ENCODE measurements at places on chromosomes 1 and 21.

DNA sequence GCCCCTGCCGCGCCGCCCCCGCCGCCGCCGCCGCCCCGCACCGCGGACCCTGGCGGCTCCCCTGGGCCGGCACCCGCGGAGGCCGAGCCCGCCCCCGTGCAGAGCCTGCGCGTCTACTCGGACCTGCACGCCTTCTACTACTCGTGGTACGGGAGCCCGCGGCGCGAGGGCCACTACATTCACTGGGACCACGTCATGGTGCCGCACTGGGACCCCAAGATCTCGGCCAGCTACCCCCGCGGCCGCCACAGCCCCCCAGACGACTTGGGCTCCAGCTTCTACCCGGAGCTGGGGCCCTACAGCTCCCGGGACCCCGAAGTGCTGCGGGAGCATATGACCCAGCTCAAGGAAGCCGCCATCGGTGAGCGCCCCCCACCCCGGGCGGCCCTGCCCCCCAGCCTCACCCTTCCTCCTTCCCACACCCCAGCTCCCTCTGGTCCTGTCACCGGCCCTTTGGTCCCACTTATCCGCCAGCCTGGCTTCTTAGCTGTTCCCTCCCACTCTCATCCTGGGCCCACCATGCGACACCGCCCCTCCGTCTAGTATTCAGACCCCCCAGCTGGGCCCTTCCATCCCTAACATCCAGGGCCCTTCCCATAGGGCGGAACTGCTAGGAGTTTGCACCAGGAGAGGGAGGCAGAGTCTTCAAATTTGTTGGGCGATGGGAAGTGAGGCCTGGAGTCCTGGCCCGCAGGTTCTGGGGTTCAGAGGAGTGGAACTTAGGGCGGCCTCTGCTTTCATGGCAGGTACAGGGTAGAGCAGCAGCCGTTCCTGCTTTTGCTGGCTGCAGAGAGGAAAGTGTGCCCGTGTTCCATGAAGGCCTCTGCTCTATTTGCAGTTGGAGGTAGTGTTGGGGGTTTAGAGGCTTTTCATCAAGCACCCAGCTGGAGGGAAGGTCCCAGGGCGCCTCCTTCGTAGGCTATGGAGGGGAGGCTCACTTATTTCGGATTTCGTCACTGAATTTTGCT, 1.0 kb downstream of the MANEAL start:
- DNase-seq = peak; percentile 6

DNA sequence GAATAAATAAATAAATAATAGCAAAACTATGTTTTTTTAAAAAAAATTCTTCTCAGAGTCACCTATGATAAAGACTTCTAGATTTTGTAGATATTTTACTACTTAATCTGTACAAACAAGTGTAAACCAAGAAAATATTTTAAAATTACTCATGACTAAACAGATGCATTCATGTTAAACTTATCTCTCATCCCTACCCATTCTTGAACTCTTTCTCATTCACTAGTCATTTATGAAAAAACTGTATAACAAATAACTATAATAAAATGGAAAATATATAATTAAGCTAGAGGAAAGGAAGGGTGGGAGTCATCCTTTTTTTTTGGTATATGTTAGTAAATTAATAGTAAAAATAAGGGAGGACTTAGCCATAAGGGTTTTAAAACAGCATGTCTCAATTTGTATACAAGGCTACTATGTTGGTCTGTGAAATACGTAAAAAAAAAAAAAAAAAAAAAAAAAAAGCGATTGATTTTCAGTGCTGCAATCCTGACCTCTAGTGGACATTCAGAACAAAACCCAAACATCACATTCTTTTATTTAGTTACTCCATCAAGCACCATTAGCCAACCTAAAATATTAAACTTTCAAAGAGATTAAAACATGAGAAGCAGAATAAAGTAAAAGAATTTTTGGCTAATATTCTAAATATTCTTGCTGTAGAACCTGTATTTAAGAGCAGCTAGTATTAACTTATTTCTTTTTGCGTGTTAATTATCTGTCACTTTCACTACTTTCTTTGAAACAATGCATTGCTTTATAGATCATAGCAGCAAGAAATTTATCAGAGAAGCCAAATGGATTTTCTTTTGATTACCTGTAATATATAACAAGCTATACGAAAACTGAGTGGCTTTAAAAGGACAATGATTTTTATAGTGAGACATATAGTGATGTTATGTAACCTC, 255.8 kb upstream of the CACYBP start:
- no peak for DNase-seq

DNA sequence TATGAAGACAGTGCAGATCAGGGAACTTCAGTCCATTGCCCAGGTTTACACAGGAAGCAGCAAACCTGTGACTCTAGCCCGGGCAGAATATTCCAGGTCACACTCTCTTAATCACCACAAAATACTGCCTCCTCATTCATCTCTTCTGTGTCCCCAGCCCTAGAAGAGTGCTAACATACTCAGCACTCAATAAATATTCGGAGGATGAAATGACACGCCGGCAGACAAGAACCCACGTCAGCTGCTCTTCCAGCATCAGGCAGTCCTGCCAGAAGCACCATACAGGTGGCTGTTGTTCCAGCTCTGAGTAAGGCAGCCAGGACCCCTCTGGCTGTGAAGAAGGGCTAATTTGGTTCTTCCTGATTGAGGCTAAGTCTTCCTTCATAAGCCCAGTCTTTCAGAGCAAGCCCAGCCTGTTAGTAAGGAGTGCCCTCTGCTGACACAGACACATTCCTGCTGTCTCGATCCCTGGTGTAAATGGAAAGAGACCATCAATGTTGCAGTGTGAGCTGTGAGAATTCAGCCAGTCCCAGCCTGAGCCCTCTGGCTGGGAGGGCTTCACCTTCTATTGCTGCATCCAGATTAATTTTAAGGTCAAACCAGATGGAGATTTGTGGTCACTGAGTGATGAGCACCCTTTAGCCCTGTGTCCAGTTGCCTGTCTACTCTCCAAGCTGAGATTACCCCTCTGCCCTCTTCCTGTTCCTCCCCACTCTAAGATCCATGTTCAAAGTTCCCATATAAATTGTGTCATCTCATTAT, 45.0 kb upstream of the KIRREL1 start:
- DNase-seq = no peak

DNA sequence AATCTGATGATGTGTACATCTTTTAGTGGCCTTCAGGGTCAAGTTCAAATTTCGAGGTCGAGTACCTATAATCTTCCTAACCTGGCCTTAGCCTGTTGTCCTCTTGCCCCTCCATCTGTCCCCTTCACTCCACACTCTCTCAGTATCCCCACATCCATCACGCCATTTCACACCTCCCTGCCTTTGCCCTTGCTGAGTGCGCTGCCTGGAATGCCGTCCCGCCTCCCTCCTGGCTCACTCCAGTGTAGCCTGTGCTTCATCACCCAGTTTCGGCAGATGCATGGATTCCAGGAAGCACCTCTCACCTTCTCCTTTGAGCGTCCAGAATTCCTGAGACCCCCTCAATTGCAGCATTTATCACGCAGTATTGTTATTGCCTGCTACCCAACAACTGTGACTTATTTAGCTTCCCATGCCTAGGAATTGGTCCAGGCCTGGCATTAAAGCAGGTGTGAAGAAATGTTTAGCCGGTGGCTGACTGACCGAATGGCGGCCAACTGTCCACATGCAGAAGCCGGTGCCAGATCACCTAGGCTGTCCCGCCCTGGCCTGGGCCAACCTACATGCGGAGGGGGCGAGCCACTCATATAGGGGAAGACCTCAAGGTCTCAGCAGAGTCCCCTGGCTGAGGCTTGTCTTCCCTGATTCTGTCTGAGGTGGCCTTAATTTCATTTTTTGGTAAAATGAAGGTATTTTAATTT, 34.5 kb downstream of the MYOM3 start:
- DNase-seq = no peak

GRCh38 chr1:229563241-229563640, 4.7 kb upstream of the ABCB10 start:
- no peak for DNase-seq

GRCh38 chr1:59219916-59220315, 77.0 kb upstream of the FGGY start:
- DNase-seq = no peak

DNA sequence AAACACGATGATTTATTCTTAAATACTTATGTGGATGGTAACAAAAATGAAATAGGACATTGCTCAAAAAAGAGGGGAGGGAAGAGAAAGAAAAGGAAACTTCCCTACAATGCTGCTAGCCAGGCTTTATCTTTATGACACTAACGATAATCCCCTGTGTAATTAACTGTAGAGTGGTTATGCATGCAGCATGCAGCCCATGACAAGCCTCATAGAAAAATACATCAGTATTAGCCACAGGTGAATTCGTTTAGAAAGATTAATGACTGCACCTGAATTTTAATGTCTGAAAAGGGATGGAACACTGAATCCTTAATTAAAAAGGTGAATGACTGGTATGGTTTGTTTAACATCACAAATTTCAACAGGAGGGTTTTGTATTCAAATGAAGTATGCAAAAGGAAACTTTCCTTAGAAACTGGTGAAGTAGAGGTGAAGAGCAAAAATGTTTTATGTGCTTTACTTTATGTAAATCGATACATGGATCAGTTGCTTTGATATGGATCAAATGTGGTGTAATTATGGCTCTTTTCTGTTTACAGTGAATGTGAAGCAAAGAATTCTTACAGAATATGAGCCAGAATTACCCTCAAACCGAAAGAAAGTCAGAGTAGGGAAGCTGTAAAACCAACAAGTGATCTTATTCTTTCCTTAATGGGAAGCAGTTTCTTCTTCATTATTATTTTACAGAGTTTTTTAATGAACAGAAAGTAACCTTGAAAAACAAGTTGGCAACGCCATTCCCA, 569.6 kb upstream of the ADGRL2 start:
- no peak for DNase-seq

DNA sequence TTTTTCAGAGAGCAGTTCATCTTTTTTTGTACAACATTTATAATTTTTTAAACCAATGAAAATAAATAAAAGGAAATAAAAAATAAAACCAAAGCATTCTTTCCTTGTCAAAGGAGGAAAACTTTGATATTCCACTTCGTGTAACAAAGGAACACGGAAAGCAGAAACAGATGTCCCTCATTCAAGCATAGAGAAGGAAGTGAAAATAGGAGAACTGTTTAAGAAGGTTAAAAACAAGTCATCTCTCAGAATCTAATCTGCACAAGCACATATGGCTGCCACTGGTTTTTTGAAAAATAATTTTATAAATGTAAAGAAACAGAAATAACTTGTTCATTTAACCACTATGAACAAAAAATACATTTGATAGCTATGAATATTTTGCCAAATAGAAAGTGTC, 35.9 kb upstream of the ZNF644 start:
- no peak for DNase-seq

DNA sequence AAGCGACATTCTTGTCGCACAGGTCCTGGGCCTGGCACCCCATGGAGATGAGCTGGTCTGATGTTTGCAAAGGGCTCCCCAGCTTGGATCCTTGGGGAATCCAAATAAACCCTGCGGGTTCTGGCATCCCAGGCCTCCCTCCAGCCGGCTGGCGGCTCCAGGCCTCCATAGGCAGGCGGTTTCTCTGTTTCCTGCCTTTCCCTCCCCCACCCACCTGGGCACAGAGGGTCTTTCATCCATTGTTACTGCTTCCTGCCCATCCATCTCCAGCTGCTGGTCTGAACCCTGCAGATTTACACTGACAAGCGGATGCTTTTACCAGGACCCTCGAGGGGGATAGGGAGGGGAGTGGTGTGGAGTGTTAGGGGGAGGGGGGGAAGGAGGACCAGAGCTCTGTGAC, 39.1 kb upstream of the ID3 start:
- DNase-seq = no peak

DNA sequence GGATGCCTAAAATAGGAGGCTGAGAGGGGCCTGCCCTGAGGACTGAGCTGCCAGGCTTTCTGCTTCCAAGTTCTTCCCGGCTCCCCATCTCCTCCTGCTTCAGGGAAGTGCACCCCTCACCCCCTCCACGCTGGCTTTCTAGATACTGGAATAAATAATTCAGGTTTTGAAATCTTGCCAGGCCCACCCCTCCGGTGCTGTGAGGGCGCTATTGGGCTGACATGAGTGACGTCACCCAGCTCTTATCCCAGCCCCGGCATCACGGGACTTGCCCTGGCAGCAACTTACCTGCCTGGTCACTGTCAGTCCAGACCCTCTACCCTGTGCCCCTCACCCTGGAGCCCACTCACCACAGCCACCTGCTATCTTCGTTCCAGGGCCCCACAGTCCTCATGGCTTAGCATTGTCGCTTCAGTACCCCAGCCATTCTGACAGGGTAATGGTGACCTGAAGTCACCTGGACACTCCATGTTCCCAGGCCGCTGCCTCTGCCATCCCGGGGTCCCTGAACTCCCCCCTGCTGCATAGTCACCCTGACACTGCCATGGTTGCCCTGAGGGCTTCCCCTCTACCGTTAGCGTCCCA, 819 bp upstream of the GPR3 start:
- DNase-seq = no peak

DNA sequence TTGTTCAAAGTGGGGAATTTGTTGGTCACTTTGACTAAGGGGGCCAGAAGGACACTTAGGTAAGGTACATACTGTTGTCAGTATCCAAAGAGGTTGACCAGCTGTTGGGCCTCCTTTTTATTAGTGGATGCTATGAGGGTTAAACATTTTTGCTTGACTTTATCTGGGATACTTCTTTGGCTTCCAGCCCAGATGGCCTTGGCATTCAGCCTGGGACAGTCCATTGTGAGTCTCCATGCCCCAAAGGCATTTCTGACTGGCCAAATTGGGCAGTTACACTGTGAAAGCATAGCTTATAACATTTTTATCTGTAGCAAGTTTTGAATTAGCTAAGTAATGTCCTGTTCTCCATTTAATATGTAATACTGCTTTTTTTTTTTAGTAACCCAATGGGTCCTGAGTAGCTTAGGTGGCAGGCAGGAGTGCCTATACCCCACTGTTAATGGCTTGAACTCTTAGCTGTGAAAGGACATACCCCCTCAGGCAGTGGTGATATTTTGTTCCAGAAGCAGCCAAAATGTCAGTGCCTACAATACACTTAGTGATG, 35.4 kb upstream of the CD1D start:
- peak; percentile 45 for DNase-seq

- no peak for DNase-seq
Observed at GRCh38 chr1:178941849-178942248, 71.0 kb upstream of the ANGPTL1 start.

GRCh38 chr1:118335331-118335732, 150.3 kb upstream of the SPAG17 start:
- DNase-seq = no peak

- no peak for DNase-seq
Observed at GRCh38 chr1:103218821-103219220, 110.5 kb upstream of the COL11A1 start.

- no peak for DNase-seq
Observed at GRCh38 chr1:29502225-29502910, 266.0 kb downstream of the PTPRU start.

DNA sequence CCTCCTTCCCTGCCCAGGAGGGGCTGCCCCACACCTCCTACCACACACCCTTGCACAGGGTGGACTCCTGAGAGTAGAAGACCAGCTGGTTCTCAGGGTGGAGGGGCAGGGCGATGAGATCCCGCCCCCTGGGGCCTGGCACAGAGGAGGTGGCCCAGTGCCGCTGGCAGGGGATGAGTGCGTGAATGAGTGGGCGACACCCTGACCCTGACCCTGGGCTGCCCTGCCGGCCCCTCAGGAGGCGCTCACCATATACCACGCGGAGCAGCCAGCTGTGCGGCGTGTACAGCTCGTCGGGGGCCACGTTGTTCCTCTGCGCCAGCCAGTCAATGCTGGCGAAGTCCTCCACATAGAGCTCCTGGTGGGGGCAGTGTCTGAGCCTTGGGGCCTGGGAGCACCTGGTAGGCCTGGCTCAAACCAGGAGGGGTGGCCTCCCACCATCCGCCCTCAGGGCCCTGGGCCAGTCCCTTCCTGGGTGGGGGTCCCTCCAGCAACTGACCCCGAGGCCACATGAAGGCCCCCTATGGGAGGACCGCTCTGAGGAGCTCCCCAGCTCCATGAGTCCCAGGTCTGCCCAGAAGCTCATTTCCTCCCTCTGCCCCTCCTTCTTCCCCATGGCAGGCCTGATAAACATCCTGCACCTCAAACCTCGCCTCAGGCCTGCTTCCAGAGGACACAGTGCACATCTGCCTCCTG, 13.0 kb downstream of the LSS start:
- no peak for DNase-seq
